Non-pigmented ciliary epithelial cell (primary cell): ENCODE measurements at places on chromosomes 5 and 9.

- no peak for DNase-seq
These were observed 68.1 kb upstream of the GGTA1 start for GRCh38 chr9:121567500-121568342.

DNA sequence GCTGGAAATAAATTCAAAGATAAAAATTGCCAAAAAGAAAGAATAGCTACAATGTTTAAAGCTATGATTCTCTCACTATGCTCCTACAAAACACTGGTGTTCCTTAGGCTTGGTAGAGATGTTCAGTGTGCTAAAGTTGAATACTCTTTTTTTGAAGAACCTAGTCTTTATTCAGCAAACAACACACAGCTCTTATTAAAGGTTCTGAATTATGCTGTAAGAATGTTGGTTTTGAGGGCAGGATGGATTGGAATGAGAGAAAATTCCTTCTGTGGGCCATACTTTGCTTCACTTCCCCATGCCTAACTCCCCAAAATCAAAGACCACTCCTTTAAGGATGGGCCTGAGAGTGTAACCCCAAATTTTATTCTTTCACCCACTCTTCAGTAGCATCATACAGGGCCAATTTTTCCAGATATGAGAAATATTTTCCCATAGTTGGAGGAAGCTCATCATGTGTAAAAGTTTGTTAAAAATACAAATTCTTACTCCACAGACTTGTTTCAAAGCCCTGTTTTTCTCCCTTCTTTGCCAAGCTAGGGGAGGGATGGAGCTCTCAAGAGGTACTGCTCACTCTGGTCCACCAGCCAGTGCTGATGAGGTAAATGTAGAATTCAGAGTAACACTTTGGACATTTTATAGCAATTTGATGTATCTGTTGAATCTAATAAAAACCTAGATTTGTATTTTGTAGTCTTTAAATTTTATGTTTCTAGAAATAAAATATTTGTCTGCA lies 99.3 kb downstream of the GDNF start:
- DNase-seq = no peak

GRCh38 chr9:82574911-82575310 lies 488.0 kb downstream of the RASEF start:
- no peak for DNase-seq

DNA sequence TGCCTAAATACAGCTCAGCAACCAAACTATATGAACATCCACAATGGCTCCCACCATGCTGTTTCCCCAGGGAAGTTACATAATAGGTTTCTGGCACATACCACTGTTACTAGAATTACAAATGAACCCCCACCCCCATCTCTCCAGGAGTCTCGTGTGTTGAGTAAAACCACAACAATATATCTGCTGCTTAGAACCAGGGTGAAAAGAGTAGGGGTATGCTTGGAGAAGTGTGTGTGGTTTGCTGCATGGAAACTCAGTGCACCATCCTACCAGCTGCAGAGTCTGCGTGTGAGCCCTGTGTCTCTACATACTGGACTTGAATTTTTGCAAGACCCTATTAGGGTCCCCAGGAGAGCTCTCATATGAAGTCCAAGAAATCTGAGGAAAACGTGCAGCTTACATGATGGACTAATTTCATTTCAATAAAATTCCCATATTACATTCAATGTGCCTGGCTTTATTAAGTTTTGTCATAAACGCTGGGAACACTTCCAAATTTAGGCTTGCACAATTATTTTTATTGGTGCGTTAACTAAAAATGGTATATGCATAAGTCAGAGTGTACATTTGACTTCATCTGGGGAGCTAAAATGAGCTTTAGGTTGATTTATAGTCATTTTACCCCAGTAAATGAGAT lies 104.5 kb upstream of the NFIB start:
- no peak for DNase-seq

GRCh38 chr5:75640826-75641225 lies 29.6 kb downstream of the ANKDD1B start:
- DNase-seq = no peak

DNA sequence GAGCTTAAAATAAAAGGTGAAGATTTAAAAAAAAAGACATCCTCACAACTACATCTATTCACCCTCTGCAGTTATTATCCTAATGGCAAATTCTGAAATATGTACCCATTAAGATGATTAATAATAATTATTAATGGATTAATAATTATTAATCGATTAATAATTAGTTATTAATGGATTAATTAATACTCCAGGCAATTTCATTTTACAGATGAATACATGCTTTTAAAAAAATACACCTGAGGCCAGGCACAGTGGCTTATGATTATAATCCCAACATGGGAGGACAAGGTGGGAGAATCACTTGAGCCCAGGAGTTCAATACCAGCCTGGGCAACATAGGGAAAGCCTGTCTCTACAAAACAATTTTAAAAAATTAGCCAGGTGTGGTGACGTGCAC lies 182.4 kb downstream of the ARRDC3 start:
- no peak for DNase-seq

- DNase-seq = no peak
These were observed 171.4 kb upstream of the NR4A3 start for GRCh38 chr9:99650187-99650874.

GRCh38 chr9:132150256-132150655 lies 11.6 kb upstream of the NTNG2 start:
- no peak for DNase-seq

DNA sequence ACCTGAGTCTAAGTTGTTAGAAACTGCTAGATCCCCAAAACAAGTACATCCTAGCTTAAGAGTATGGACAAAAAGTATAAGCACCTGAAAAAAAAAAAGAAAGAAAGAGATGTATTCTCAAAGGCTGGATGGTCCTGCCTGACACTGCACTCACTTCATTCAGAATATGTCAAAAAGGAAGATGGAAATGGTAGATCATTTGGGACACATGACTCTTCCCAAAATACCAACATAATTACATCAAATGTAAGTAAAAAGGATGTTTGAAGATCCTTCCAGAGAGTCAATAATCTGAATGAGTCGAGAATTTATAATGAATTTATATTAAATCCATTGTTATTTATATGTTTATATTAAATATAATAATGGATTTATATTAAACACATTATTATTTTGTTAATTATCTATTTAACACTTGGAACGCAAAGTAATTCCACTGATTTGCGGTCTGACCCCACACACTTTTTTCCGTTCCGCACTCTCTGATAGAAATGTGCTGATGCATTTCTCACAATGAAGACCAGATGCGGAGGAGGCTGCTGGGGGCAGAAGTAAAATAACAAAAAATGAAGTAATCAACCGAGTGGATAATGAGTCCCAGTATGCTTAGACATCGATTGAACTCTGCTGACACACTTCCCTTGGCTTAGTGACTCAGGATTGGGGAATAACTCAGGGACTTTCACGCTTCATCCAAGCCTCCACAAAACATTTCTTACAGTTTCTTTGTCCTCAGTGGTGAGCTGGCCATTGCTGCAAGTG lies 201.2 kb downstream of the ADAMTS12 start:
- DNase-seq = peak; percentile 90

DNA sequence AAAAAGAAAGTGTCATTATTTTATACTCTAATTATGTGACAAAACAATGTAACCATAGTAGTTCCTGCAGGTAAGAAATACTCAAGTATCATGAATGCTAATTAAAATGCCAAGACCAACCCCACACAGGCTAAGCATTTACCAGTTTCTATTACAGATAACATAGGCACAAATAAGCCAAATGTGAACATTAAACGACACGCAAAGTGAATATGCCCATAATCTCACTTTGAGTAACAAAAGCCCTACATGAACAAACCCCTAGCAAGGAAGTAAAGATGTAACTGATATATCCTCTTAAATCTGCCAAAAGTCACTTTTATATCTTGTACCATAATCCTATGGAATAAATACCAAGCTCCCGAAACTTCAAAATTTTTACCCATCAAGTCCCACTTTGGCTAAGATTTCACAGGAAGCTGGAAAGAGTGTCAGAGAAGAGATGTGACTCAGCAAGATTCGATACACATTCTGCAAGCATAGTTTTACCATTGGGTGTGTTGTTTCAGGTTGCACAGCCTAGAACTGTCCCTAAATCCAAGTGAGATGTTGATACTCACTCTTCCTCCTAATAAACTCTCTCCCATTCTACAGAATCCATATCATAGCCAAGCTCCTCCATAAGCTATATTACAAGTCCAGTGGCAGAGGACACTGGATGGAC lies 28.8 kb downstream of the TRPM6 start:
- DNase-seq = no peak

DNA sequence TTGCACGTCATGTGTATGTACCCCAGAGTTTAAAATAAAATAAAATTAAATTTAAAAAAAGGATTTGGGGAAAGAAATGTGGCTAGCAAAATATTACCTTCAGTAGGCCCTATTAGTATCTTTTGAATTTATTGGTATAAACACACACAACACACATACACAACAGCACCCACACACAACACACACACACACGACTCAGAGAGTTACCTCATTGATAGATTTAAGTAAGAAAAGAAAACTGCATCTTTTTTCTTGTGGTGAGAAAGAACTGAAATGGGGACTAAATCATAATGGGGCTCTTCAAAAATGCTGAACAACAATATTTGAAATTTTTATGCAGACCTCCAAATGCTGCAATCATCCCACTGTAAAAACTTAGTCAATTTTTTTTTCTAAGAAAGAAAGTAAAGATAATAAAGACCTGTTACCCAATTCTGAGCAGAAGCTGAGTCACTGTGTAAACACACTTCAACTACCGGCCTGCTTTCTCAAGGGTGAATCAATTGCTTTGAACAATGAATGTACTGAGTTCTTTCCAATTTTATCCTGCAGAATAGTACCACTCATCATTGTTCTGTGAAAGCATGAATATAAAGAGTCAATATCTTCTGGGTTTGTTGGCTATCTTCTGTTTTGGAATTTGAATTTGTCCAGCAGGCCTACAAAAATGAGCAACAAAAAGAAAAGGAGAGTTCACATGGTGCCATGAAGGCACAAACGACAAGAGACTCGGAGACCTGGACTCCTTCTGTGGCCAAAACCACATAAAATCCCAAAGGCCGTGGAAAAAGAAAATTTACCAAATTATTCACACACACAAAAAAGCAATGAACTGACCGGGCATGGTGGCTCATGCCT lies 57.9 kb upstream of the CCNG1 start:
- DNase-seq = peak; percentile 58

DNA sequence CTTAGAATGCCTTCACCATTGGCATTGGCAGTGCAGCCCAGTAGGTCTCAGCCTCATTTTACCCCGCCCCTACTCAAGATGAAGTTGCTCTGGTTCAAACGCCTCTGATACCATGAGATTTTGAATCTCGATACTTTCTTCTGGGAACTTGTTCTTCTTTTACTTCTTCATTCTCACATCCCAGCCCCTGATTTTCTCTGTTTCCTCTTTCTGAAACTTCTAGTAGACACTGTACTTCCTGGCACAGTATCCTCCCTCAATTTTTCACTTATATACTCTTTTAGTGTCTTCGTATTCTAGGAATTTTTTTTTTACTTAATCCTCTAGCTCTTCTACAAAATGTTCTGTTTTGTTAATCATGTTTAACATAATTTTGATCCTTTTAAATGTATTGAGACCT lies 13.1 kb upstream of the ZNF79 start:
- no peak for DNase-seq

DNA sequence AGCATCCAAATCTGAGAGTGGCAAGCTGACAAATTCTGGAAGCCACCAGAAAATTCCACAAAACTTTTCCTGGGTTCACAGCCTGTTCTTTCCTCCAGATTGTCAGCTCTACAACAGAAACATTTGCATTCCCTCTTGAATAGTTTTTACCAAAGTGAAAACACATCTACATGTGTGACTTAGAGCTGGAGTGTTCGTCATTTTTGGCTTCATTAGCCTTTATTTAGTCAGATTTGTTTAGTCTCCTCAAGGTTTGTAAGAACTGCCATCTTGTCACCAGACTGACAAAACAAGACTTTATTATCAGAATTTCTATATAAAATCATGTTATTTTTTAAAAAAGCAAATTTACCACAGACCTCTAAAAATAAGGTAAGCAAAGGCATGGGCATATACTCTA lies 347.3 kb downstream of the TRIM36 start:
- DNase-seq = no peak

DNA sequence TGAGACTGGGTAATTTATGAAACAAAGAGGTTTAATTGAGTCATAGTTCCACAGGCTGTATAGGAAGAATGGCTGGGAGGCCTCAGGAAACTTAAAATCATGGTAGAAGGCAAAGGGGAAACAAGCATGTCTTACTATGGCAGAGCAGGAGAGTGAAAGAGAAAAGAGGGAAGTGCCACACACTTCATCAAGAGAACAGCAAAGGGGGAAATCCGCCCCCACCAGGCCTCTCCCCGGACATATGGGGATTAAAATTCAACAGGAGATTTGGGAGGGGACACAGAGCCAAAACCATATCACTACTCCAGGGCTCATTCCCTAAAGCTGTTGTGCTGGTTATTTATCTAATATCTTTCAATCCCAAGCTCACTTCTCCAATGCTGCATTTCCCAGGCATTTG lies 50.2 kb upstream of the NR3C1 start:
- DNase-seq = no peak

GRCh38 chr5:14327624-14328023 lies 184.5 kb downstream of the TRIO start:
- no peak for DNase-seq

DNA sequence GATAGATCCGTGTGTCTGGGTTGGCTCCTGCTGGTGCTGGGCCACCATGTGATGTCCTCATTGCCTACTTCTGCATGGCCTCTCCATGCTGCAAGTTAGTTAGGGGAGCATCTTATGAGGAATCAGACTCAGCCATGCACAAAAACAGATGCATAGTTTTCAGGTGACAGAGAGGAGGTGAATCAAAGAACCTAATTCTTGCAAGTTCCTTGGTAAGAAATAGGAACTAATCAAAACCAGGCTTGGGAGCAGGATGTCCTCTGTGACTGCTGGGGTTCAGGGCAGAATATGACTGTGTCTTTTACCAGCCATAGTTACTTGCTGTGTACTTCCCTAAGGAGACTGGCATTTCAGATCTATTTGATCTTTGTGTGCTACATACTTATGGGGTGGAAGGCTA lies 61.6 kb downstream of the C9orf152 start:
- no peak for DNase-seq

- DNase-seq = no peak
These were observed 644.4 kb downstream of the PDE4D start for GRCh38 chr5:59249160-59249559.

DNA sequence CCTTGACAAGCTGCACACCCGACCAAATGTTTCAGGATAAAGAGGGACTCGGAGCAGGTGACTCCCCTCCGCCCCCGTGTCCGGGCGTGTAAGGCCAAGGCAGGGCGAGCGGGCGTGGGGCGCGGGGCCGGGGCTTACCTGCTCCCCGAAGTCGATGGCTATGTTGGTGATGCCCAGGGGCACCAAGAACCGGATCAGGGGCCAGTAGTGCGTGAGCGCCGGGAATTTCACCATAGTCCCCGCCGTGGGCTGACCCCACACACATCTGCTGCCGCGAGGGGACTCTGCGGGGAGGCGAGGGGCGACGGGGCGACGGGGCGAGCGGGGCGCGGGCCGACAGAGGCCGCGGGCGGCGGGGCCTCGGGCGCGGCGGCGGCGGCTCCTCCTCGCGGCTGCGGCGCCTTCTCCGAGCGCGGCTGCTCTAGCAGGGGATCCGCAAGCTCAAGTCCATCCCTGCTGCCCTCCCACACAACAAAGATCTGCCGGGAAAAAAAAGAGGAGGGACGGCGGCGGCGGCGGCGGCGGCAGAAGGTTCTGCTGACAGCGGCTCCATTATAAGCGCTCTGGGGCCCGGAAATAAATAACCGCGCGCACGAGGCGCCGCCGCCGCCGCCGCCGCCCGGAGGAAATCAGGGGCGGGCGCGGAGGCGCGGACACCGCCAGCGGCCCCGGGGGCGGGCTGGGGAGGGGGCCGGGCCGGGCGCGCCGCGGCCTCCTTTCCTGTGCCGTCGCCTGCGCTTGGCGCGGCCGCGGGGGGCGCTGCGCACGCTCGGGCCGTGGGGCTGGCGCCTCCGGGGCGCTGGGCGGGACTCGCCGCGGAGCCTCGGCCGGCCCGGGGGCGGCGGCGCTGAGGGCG lies at the start of gene ANKH:
TSS of gene ANKH (minus strand) at position 565 of the 856 bp plus-strand sequence. CDS start at position 234, 331 bp downstream.
- no peak for DNase-seq
